ENCODE measurements at places on chromosomes 5 and 9.
A peak's percentile ranks its signal among the peaks of the same experiment; 100 is the strongest.

- no peak for DNase-seq
Measured at GRCh38 chr5:138096363-138096762, 12.5 kb downstream of the WNT8A start.

DNA sequence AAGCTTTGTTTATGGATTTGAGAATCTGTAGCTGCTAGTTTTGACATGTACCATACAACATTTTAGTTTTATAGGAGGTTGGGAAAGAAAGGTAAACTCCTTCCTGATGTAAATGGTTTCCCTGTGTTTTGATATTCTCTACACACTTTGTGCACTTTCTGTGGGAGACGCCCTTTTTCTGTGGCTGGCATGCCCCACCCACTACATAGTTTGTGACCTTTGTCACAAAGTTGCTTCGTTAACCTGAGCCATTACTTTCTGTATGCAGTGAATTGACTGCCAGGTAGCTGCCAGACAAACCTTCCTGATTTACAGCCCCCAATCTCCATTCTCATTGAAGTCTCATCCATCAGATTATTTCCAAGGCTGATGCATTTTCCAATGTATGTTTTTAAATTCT is 90.6 kb downstream of the NLN start:
- peak; percentile 11 for DNase-seq

DNA sequence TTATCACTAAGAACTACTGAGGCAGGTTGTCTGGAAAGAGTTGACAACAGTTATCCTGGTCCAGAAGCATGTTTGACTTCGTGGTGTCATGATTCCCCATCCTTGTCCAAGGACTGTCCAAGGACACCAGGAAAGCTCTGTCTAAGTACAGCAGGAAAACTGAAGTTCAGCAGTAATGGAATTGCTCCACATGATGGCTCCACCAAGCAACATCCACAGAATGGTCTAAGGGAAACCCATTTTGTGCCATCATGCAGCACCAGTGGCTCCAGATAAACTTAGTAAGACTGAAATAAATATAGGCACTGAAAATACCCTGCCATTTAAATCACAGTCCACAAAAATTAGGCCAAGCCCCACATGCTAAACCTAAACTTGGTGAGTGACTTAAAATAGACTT is 192.8 kb downstream of the CDH18 start:
- no peak for DNase-seq

DNA sequence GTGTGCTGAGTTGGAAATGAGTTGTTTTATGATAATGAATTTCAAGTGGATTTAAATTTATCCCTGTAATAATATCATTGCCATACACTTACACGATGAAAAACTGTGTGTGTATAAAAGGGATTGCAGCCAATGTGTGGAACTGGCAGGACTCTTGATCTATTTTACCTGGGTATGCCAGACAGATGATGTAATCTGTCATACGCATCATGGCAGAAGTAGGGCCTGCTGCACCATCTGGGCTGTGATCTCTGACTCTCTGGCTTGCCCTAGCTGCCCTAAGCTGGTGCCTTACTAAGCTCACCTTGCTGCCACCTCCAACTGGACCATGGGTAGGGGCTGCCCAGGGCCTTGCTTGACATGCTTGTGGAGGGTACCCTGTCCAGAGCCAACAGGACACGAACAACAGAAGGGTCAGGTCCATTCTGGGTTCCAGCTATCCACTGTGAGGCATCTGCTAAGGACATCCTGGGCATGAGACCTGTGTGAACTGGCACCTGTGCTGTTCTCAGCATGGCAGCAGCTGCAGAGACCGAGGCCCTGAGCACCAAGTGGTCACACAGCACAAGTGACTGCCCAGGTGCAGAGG is 184.2 kb downstream of the FSTL4 start:
- DNase-seq: no peak

DNA sequence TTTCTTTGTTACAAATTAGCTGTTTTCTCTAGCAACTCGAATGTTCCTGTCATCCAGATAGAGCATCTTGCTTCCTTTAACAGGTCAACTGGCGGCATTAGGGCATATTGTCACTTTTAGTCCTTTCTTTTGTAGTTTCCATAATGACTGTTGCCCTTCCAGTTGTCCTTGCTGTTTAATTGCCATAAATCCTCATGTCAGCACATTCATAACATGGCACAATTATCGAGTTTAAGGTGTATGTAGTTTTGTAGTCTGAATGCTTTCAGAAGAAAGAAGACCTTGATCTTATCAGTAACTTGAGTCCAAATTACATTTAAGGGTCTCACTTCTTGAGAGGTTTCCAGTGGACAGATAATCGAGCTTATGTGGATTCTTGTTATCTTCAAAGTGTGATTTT is 161.7 kb upstream of the CDH12 start:
- DNase-seq: no peak

DNA sequence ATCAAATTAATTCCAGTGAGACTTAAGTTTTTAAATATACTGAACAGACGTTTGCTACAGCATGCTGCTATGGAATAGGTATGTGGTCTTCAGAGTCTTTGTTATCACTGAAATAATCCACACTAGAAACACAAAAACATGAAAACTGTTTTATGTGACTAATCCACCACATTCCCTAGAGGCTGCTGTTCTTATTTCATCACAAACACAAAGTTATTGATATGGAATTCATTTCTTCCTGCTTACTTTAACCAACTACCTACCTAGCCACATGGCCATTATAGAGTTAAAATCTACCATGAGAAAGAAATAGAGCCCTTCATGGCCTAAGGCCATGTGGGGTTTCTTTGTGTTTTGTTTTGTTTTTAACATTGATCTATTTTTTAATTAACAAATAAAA is 232.3 kb upstream of the PTGER4 start:
- no peak for DNase-seq

DNA sequence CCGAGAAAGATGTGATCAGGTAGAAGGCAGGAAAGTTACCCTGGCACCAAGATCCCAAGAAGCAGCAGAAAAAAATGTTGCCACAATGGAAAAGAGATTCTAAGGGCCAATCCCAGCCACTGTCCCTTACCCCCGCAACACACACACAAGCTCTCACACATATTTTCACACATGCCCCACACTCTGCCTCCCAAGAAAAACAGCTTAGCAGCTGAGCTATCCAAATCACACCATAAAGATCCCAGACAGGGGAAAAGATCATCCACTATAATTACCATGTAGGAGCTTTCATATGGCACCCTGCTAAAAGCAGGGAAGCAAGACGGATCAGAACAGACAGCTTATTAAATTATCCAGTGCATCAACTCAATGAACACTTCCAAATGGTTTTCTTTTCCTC is 143.4 kb downstream of the FAM114A2 start:
- DNase-seq: no peak

DNA sequence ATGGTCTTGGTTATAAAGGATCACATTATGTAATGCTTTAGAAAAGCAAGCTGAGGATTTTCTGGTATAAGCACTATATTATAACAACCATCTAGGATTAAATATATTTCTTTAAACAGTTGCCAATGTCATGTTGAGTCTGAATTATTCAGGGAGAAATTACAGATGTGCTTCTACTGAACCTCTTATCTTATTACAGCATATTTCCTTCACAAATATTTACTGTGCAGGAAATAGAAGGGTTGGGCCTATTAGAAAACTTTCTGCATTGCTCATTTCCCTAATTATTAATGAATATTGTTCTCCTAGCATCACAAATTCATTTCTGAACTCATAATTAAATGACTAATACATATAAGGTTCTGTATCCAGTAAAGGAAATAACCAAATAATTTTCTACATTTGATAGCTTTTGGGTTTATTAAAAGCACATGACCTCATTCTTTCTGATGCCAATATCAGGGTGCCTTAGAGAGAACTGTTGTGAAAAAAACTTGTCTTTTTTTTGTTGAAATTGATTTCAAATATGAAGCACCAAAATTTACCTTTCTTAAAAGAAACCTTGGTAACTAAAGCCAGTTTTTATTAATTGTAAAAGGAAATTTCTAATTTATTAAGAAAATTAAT is 476.8 kb upstream of the PTGER4 start:
- DNase-seq: no peak

- DNase-seq: peak; percentile 4
Measured at GRCh38 chr5:20678814-20679298, 690.9 kb upstream of the CDH18 start.

DNA sequence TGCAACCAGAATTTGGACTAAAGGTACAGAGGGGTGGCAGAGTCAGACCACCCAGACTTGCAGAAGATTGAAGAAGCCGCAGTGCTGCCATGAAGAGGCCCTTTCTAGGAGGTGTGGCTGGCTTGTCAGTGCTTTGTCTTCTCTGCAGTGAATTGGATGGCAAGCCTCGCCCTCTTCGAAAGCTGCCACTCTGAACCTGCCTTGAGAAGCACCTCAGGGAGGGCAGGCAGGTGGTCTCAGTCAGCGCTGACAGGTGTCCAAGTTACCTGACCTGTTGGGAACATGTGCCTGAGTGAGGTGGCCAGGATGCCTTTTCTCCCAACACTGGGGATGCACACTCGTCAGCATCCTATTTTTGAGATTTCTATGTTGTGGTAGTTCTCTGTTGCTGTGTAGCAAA is 6.2 kb downstream of the TENT4A start:
- DNase-seq: no peak

- no peak for DNase-seq
Measured at GRCh38 chr9:89138463-89139390, 39.9 kb downstream of the SHC3 start.

GRCh38 chr9:113482991-113483675 is 19.6 kb downstream of the RGS3 start:
- no peak for DNase-seq

DNA sequence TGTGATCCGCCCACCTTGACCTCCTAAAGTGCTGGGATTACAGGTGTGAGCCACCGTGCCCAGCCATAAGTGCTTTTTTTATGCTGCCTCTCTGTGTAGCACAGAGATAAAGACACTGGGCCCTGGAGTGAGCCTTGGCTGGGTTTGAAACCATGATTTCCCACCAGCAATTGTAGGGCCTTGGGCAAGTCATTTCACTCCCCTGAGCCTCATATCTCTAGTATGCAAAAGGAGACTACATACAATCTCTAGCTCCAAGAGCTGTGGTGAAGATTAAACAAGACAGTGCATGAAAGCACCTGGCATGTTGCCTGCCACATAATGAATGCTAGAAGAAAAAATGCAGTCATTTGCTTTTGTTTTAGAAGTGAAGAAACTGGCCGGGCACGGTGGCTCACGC is 3.9 kb downstream of the FABP6 start:
- no peak for DNase-seq

GRCh38 chr9:107351382-107352045 is 68.4 kb downstream of the RAD23B start:
- no peak for DNase-seq

DNA sequence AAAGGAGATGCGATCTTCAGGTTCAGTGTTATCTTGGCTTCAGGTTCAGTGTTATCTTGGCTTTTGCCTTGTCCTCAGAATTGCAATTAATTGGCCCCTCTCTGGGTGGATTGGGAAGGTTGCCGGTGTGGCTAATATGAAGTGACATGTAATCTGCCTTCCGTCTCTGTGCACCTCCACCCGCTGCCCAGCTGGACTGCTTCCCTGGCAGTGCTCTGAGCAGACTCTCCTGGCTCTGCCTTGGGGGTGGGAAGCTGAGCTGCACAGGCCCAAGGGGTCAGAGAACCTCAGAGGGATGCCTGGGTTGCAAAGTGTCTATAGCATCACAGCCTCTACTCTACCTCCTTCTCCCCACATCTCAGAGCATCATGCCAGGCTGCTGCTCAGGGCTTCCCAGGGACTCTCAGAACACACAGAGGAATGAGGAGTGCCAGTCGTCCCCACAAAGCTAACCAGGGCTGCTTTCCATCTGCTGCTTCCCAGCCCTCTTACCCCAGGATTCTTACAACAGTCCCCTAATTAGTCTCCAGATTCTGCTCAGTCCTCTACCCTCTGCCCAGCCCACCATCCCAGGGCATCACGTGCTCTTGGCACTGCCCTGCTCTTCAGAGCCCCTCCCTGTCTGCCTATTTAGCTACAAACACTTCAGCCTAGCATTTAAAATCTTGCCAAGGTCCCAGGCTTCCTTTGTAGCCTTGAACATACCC is 54.4 kb upstream of the AFAP1L1 start:
- DNase-seq: no peak

- peak; percentile 81 for DNase-seq
Measured at GRCh38 chr5:169805527-169805934, 168.5 kb downstream of the DOCK2 start.

GRCh38 chr5:150103678-150104549 is 17.6 kb upstream of the CSF1R start:
- no peak for DNase-seq

- DNase-seq: no peak
Measured at GRCh38 chr9:133839822-133840329, 101.7 kb upstream of the SARDH start.

- DNase-seq: no peak
Measured at GRCh38 chr5:38562444-38563210, 6.2 kb upstream of the LIFR start.

DNA sequence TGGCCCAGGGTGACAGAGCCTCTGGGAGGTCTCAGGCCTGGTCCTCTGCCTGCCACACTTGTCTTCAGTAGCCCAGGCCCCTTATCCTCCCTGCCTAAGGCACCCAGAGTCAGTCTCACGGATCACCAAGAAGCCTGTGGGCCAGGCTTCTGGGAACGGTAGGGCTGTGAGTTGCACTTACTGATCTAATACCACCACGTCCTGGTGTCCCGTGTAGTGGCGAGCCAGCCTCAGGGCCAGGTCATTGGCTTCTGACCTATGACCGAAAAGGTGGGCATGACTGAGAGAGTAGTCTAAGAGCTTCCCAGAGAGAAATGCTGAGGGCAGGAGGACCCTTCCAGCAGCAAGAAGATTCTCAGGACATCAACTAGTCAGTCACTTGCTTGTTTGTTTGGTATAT is 7.4 kb downstream of the PHYKPL start:
- no peak for DNase-seq

DNA sequence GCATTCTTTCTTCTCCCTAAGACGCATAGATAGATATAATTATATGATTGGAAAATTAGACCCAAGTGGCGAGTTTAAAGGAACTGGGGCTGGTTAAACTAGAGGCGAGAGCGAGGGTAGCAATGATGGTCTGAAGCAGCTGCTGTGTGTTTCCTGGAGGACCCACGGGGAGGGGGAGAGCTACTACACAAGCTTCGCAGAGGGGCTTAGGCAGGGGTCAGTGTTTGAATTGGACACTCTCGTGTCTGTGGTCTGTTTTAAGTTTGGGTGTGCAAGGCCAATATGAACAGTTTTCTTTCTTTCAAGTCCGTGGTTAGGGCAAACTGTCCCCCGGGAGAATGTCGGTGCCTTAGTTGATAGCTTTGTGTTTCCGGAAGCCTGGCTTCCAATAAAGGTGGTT is 43.1 kb downstream of the PDZD2 start:
- DNase-seq: no peak
